Stimulated activated CD8-positive, alpha-beta memory T cell treated with anti-CD3 and anti-CD28 coated beads, Interleukin-7, amount 100 ng/mL, for 48 hours (primary cell): ENCODE measurements at places on chromosomes 12 and 14.
A peak's percentile ranks its signal among the peaks of the same experiment; 100 is the strongest.

- DNase-seq, result no peak
These were observed 572 bp downstream of the EFS start for GRCh38 chr14:23364164-23365035.

- no peak for DNase-seq
These were observed 369.1 kb downstream of the AEBP2 start for GRCh38 chr12:19808371-19808770.

- no peak for DNase-seq
These were observed 90.2 kb downstream of the CHGA start for GRCh38 chr14:93012951-93013719.

DNA sequence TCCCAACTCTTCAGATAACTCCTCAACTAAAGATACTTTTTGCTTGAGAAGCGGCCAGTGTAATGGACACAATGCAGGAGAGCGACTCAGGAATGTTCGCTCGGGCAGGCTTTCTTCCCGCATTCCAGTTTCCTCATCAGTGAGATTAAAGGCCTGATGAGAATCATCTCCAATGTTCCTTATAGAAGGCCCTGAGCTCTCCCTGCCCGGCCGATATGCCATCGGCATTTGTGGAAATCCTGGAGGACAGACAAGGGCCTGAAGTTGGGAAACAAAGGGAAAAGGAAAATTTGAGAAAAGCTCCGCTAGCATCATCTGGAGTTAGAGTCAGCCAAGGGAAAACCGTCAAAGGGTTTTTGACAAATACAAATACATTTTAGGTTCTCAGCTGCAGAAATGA, 38.0 kb upstream of the FOXN3 start:
- no peak for DNase-seq

DNA sequence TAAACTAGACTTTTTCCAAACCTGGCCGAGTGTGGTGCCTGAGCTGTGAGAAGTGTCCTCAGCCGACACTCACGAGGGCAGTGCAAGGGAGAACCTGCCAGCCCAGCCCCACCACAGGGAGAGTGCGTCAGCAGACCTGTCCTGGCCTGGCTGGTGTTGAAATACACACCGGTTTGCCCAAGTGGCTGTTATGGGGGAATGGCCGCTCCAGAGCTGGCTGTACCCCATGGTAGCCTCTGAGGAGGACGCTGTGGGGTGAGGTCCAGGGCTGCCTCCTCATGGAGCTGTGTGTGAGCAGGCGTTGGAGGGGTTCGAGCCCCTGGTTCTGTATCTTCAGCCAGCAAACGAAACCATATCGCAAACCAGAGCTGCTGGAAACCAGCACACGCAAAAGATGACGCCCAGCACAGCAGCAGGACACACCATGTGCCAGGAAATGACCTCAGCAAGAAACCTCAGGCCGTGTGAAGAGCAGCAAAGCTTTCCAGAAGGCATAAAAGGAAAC, 9.4 kb downstream of the ANKRD9 start:
- DNase-seq, result no peak

DNA sequence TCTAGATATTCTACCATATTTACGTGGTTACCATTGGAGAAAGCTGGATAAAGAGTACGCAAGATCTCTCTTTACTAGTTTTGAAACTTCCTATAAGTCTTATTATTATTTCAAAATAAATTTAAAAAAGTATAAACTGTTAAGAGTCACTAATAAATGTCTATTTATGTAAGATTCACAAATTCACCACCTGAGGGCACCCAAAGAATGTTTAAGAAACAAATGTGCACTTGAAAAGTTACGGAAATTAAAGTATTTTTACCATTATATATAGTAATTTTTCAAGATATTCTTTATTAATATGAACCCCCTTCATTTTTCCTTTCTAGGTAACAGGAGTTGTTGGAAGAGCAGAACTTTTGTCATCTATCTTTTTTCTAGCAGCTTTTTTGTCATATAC, 11.9 kb downstream of the TMTC3 start:
- DNase-seq, result no peak

DNA sequence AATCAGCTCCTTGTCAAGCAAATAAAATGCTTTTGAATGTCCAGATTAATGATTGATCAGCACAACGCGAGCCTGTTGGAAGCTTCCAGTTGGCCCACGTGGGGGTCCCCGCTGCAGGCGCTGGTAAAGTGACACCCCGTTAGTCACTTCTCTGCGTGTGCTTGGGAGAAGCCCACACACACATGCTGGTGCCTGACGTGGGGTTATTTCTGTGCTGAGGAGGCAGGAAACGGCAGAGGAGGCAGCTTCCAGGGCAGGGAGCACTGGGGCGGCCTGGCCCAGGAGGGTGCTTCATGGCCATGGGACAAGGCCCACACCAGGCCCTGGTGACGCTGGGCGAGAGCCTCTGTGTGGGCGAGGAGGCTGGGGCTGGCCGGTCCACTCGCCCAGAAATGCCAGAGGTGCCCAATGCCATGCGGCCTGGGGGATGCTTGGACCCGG, 101.5 kb downstream of the KIF26A start:
- no peak for DNase-seq

GRCh38 chr12:102063069-102063468, 1.3 kb upstream of the WASHC3 start:
- DNase-seq, result no peak

- DNase-seq, result no peak
These were observed 70.8 kb downstream of the POLR3B start for GRCh38 chr12:106428384-106428783.

GRCh38 chr14:52860209-52860608, 68.8 kb upstream of the GNPNAT1 start:
- DNase-seq, result no peak

DNA sequence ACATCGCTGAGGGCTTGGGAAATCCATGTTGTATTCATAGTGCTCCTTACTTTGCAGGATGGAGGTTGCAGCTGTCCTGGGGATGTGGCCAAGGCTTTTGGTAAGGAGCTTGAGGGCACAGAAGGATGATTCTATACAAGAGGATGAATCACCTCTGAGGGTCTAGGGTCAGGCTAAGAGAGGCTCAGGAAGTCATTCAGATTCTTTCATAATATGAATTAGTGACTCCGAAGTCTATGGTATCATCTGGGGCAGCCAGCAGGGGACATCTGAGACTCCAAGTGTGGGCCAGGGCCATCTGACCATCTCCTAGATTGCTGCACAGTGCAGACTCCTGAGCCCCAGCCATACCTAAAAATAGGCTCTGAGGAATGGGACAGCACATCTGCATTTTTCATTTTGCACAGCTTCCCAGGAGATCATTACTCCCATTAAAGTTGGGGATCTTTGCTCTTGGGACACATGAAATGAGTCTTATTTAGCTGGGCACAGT, 4.8 kb downstream of the GMPR2 start:
- DNase-seq, result no peak

- no peak for DNase-seq
These were observed 6.6 kb upstream of the CRIP2 start for GRCh38 chr14:105467942-105468471.

DNA sequence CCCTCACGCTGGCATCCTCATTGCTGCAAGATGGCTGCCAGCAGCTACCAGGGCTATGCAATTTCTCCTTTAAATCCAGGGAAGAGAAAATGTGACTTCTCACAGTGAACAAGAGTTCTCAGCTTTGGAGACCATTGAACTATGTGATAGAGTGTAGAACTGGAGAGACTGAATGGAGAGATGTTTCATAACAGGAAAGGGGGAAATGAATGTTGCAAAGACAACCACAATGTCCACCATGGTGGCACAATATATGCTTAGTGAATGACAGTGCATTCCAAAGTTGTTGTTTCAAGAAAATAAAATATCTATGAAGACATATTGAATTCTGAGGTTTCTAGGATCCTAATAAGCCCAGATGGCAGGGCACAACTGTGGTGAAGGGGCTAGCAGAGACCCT, 13.2 kb upstream of the COCH start:
- DNase-seq, result no peak

DNA sequence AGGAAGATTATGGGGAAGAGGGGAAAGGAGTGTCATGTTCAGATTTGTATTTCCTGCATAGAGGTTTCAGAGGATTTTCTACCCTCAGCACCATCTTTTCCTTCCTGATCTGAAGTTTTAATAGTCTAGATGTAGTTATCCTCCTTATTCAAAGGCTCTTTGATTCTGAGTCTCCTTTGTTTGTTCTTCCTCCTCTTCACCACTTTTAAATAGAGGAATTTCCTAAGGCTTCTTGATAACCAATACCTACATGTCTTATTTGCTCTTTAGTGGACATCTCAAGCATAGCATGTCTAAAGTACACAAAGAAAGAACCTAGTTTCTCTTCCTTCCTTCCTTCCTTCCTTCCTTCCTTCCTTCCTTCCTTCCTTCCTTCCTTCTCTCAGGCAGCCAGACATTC, 8.3 kb downstream of the MGAT4C start:
- DNase-seq, result no peak

- no peak for DNase-seq
These were observed 165.2 kb downstream of the BRMS1L start for GRCh38 chr14:35991356-35991755.

DNA sequence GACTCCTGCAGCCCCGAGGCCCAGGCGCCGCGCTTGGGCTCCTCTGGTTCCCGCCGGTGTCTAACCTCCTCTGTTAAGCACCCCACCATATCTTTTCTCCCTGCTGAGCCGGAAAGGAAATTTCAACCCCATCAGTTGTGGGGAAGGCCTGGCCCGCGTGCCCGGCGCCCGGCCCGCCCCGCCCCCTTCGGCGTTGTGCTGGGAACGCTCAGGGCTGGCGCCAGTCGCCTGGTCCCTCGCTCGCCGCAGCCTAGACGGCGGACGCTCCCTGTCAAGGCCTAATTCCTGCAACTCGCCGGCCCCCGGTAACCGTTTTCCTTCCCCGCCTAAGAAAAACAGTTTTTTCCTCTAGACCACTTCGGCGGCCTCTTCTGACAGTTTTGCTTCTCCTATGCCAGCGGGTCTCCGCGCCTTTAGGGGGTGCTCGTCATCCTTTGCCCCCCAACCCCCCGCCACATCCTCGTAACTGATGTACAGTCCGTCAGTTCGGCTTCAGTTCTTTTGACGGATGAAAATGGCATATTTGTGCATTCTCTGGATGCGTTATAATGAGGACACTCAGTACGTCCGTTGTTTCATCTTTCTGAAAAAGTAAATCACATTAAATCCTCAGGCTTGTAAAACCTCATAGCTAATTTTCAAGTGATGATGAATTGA, 506 bp upstream of the NAP1L1 start:
- DNase-seq, result peak; percentile 40

DNA sequence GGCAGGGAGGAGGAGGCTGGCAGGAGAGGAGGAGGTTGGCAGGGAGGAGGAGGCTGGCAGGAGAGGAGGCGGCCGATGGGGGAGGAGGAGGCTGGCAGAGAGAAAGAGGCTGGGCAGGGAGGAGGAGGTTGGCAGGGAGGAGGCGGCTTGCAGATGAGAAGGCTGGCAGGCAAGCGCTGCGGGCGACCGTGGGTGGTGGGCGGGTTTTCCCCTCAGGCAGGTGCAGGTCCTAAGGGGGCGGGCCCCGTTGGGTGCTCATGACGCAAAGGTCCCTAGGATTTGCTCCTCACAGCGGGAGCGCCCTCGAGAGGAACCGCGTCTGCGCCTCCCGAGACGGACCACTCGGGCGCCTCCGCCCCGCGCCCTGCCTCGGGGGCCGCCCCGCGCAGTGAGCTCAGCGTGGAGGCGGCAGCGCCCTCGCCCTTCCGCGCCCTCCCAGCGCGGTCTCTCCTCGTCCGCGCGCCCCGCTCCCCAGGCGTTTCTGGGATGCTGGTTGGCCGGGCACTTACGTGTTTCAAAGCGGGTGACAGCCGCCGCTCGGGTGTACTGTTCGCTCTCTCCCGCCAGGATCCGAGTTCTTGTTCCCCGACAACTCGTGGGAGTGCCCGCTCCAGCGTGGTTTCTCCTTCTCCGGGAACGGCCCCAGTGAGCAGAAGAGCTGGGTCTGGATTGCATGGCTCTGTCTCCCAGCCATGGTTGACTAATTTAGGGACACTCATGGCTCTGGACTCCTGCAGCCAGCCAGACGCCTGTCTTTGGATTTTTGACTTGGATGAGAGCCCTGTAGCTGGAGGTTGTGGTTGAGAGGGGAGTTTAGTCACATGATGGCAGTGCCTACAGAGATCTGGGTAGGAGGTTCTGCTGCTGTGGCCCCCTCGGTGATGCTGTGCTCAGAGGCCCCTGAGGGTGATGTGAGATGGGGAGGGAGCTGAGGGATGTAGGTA, 64.1 kb upstream of the PPP4R3A start:
- peak; percentile 74 for DNase-seq

DNA sequence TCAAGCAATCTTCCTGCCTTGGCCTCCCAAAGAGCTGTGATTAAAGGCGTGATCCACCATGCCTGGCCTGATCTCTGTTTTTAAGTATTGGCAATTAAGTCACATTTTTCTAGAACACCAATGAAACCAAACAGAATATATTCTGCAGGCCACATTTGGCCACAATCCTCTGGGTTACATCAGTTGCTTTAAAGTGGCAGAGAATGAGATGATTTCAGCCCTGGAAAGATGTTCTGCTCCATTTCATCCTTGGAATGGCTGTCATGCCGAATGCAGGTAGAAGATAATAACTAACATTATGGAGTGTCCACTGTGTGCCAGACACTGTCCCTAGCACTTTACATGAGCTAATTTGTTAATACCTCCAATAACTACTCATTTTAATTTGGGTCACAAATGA, 154.4 kb downstream of the PTPN11 start:
- no peak for DNase-seq
